ENCODE measurements at places on chromosomes 2 and 18.

DNA sequence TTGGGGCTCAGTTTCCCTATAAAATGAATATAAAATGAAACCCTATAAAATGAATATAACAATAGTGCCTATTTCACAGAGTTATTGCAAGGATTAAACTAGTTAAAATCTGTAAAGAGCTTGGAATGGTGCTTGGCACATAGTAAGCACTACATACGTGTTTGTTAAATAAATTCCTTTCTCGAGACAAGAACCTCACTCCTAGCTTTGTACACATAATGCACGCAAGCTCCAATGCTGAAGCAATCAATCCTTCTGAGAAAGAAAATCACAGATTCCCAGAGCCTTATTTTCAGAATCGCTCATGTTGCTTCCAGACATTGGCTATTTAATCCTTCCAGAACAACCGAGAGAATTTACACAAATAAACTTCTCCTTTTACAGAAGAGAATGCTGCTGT, 440.9 kb downstream of the IRS1 start:
- no peak for DNase-seq

- no peak for DNase-seq
These were observed 1153.3 kb upstream of the TMEFF2 start for GRCh38 chr2:193348055-193348454.

DNA sequence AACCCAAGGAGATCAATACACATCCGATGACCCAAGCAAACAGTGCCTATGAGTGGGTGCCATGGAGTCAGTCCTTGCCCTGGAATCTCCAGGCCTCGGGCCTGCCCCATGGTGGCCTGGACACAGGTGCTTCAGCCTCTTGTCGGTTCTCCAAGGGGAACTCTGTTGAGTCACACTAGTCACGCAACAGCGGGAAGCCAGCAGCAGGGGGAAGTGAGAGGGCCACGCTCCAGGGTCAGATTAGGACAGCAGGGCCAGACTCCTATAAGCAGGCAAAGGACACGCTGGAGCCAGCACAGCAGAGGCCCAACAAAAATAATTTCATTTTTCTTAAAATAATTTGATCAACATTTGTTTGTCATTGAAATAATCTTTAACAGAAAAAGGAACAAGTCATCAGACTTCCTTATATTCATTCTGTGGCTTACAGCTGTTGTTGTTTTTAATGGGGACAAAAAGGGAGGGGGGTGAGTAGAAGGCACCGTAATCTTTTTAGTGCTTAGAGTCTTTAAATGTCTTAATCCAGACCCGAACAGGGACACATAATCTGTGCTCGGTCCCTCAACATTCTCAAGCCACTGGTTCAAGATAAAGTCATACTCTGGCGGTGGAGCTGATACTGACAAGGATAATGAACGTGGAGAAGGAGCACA, 16.4 kb upstream of the ARMC9 start:
- DNase-seq = peak; percentile 38

DNA sequence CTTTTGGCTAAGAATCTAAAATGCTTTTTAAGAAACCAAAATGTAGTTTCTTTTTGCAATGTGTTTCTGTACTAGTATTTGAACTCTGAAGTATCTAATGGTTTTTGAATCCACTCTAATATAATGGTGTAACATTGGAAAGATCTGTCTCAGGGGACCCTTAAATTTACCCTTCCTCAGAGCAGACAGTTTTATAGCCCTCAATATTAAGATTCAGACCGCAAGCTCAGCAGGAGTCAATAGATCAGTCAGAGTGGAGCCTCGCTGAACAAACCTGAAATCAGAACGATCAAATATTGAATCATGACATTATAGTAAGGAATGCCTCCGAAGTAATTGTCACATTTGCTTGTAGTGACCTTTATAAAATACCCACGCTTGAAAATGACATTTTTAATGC, 18.3 kb downstream of the SGPP2 start:
- no peak for DNase-seq

GRCh38 chr2:78431241-78431640, 594.3 kb upstream of the REG3G start:
- DNase-seq = no peak

DNA sequence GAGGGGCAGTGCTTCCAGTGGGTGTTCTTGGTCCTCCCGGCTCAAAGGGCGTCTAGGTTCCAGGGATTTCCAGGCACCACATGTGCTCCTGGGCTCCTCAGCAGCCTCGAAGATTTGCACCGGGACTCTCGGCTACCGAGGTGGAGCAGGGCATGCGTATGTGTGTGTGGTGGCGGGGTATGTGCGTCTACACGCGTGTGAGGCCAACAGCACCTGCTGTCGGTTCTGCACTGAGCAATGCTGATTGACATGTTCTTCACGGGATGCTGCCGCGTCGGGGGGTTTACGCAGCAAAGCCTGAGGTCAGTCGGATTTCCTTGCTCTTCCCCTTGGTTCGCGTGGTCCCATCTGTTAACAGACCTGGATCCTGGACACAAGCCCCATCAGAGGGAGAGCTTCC, 119.8 kb downstream of the NDUFA10 start:
- DNase-seq = no peak

GRCh38 chr2:227761740-227762476, 16.2 kb downstream of the SCYGR8 start:
- DNase-seq = no peak

GRCh38 chr2:9401059-9401547, 22.2 kb downstream of the ITGB1BP1 start:
- no peak for DNase-seq

DNA sequence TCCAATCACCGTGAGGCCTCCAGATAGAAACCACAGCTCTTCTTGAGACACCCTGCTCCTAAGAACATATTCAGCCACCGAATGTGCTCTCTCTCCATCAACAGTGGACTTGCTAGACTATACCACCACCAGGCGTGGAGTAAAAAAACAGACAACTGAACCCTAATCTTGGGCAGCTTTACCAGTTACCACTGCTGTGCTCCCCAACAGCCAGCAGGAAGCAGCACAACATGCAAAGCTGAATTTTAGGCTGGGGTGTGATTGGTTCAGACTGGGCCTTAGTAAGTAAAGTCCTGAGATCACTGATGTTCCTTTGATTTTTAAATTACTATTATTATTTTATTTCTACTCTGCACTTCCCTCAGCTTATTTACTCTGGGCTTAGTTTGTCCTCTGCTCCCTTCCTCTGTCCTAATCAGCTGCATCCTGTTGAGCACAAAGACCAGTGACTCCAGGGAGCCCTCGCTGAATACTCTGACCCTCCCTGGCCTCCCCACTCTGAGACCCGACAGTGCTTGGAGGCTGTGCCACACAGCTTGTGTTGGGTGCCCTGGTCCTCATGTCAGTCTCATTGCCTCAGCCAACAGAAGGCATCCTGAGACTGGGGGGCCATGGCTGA, 21.9 kb downstream of the MRPL35 start:
- peak; percentile 31 for DNase-seq

DNA sequence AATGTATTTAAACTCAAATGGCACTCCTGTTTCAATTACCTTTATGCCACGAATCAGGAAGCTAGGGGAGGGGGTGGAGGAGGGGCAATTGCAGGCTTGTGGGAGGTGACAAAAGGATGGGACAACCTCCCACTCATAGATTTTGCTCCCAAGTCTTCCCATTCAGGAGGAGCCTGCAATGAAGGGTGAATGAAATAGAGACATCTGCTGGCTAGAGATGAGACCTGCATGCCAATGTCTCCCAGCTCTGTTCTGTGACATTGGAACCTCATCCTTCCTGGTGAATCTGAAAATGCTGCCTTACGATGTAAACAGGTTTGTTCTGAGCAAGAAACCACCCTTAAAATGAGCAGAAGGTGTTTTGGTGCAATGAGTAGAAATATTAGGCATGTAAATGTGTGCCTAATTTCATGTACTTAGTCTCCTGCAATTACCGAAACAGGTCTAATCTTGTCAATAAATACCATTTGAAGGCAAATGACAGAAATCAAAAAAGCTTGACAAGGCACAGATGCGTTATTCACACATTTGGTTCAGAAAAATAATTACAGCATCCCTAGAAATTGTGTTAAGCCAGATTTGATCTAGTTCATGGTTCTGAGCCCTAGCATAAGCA, 2.7 kb upstream of the PID1 start:
- DNase-seq = peak; percentile 5

- no peak for DNase-seq
These were observed 263.5 kb downstream of the ZNF407 start for GRCh38 chr18:74861154-74861553.

- no peak for DNase-seq
These were observed 234.4 kb upstream of the PXDN start for GRCh38 chr2:1978706-1979105.

- no peak for DNase-seq
These were observed 152.1 kb downstream of the GLI2 start for GRCh38 chr2:120887741-120888231.

- DNase-seq = no peak
These were observed 186.3 kb upstream of the HNRNPA3 start for GRCh38 chr2:177026253-177026652.

DNA sequence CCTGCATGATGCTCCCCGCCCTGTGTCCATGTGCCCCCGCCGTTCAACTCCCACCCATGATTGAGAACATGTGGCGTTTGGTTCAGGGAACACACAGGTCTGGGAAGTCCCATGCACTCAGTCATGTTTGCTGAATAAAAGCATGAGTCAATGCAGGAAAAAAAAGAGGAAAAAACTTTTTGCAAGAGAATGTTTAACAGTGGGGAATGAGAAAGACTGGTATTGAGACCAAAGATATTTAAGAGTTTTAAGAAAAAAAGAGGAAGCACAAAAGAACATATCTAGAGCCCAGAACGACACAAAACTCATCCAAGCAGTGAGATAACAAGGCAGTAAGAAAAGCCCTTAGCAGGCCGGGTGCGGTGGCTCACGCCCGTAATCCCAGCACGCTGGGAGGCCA, 279.2 kb upstream of the THSD7B start:
- no peak for DNase-seq

DNA sequence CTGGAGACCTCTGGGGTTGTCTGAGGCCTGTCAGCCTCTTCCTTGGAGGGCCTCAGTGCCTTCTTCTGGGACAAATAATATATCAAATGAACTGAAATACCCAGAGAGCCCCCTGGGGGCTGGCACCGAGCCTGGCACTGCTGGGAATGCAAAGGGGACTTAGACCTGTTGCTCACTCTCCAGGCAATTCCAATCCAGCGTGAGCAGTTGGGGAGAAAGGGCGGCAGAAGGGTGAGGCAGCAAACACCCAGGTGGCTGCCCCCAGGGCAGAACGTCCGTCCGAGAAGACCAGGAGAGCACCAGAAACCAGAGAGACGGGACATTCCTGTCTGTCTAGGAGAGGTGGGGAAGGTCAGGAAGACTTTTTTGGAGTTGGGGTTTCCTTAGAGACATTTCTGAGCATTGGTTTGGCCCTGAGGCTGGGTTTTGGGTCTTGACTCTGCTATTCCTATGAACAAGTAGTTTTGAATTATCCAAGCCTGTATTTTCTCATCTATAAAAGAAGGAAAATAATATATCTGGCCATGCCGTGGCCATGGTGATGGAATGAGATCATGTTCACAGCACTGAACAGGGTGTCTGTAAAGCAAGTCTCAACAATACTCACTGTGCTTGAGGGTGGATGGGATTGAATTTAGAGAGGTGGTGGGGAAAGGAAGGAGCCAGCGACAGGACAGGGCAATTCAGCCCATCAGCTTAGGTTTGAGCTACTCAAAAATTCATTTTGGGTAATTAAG, 44.3 kb upstream of the ZBTB7C start:
- no peak for DNase-seq

All from GDM1 (cell line).